ENCODE measurements at places on chromosomes 6 and 20. TPM values are rescaled to one million over a fixed set of nuclear protein-coding genes. Genes with fewer than 3 reads are reported as not detected.

- no peak for DNase-seq
Measured at GRCh38 chr6:24619661-24620060, 26.3 kb downstream of the KIAA0319 start.

DNA sequence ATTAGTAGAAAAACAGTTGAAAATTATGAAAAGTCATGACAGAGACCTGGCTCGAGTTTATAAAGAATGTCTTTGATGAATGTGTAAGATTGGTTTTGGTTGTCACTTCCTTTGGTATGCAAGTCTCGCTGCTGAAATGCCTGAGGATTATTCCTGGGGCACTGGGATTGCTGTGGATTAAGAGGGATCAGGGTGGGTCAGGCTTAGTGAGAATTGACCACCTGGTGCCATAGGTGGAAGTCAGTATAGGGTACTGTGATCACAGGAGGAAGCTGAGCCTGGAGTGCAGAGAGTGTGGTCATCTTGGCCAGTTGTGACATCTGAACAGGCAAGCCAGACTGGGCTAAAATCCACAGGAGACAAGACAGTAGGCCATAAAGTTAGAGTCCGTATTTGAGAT is 34.9 kb downstream of the CEP43 start:
- DNase-seq = no peak

- no peak for DNase-seq
Measured at GRCh38 chr20:61801857-61802442, 263.7 kb downstream of the TAF4 start.

Gene GGTLC1
- not detected for total RNA-seq

DNA sequence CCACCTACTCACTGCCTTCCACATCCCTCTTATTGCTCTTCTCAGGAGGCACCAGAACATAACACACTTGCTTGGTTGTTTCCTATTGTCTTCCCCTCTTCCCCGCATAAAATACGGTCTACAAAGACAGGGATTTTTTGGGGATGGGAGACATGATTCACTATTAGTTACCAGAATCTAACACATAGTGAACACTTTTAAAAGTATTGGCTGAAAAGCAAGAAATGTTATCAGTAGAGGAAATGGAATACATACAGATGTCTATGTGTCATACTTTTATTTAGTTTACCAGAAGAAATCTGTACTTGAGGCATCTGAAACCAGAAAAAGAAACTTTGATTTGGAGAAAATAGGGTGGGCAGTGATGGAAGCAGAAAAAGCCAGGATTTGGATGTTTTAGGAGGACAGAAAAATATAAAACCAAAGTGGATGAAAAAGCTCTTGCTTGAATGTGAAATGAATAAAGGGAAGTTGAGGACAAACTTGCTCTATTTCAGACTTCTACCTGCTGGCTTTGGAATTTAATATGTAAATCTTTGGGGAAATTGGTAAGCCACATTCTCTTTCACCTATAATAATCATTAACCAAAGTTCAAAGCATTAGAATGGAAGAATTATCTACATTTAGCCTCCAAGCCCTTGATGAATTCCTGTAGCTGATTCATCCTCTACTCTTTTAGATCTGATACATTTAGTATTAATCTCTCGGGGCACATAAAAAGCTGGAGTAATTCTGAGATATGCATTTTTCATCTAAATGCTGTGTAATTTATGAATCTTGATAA is 82.6 kb downstream of the DOK5 start:
- no peak for DNase-seq

DNA sequence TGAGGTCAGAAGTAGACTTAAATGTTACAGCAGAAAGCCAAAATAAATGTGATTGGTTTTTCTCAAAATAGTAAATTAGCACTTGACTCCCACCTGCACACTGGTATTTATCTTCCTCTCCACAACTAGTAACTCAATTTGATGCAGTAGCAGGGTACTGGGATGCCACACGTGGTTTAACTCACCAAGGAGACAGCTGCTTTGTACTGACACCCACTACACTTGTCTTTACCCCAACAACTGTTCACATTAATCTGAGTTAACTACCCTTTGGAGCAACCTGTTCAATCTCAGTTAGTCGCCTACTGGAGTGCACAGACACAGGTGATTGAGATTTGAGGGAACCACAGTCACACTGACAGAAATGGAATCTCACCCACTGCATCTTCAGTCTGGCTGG is 242.1 kb downstream of the PRKN start:
- no peak for DNase-seq

DNA sequence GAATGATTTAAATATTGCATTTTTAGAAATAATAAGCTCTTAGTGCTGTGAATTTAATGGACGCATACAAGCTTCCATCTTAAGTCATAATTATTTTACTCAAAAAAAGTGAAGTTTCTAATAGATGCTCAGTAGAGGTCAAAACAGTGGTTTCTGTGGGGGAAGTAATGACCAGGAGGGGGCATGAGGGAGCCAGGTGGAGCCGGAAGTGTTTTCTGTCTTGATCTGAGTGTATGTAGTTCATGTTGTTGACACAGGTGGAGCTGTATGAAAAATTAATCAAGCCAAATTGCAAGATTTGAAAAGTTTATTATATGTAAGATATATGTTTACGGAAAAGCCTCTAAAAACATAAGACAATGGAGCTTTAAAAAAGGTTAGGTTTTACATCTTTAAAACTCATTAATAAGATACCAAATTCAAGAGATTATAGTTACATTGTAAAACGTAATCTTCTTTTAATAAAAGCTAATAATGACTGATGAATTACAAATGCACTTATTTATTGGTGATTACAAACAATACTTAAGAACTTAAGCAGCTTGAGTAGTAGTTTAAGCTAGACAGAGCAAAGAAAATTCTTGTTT is 68.0 kb downstream of the PLAGL1 start:
- DNase-seq = no peak

GRCh38 chr20:36181934-36182603 is 27.5 kb downstream of the EPB41L1 start:
- peak; percentile 11 for DNase-seq

Gene RSPO3
- 2.8 TPM for total RNA-seq

- no peak for DNase-seq
Measured at GRCh38 chr6:139080255-139080920, 51.8 kb downstream of the ABRACL start.

Gene RRAGD
- 0.95 TPM for total RNA-seq

DNA sequence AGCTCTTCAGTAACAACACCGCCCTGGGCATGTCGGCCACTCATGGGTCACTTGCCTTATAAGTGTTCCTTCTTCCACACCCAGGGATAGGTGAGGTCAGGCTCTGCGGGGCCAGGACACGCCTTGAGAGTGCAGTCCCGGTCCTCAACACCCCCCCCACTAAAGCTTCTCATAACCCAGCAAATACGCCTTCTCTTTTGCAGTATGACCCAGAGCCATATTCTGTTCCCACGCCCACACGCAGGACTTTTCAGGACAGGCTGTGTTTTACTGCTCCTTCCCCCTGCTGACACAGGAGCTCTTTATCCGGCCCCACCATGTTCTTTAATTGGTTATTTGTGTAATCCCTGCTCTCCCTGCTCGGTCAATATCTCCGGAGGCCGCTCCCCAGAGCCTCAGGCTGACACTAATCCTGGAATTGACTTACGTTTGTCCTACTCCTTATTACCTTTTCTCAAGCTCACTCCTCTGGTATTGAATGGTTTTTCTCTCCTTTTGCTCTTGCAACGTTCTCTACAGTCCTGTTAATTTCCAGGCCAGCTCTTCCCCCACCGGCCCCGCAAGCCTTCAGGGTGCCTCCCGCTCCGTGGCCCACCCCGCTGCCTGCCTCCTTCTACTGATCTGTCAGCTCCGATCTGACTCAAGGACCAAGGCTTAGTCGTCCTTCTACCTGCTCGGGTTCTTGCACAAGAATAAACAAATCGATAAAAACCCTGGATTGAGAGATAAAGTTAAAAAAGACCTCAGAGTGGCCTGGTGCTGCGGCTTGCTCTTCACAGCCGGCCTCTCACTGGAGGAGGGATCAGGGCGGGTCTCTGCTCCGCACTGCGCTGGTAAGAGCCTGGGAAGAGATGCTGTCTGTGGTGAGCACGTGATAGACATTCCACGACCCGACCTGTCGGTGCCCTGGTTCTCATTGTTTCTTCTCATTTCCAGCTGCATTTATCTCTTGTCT is 357.5 kb downstream of the ZFAND3 start:
- DNase-seq = no peak

Gene BPIFB1
- total RNA-seq = not detected

- no peak for DNase-seq
Measured at GRCh38 chr6:35553315-35553714, 40.6 kb upstream of the TULP1 start.

Gene C20orf144
- 0.11 TPM for total RNA-seq
